Coronary artery (tissue), 2 donors: ENCODE measurements at places on chromosomes 6 and 20.

GRCh38 chr6:101110814-101111213 lies 229.7 kb upstream of the ASCC3 start:
- DNase-seq: no peak

- DNase-seq: no peak
Observed at GRCh38 chr20:37291724-37292126, 2.3 kb downstream of the MANBAL start.

GRCh38 chr6:32664827-32665362 lies 1.6 kb downstream of the HLA-DQB1 start:
- DNase-seq: no peak

- no peak for DNase-seq
Observed at GRCh38 chr20:21136015-21136732, 10.3 kb downstream of the KIZ start.

GRCh38 chr6:169109411-169110220 lies 144.0 kb downstream of the THBS2 start:
- DNase-seq: no peak

- no peak for DNase-seq
Observed at GRCh38 chr6:71334768-71335167, 46.2 kb downstream of the OGFRL1 start.

- DNase-seq: no peak
Observed at GRCh38 chr20:61184194-61184593, 67.9 kb upstream of the CDH4 start.

- DNase-seq: no peak
Observed at GRCh38 chr6:148021165-148021564, 321.5 kb upstream of the SASH1 start.
